Mesothelial cell of epicardium (in vitro differentiated cells): ENCODE measurements at places on chromosomes 2 and 18. TPM values are rescaled to one million over a fixed set of nuclear protein-coding genes. Genes with fewer than 3 reads are reported as not detected.

DNA sequence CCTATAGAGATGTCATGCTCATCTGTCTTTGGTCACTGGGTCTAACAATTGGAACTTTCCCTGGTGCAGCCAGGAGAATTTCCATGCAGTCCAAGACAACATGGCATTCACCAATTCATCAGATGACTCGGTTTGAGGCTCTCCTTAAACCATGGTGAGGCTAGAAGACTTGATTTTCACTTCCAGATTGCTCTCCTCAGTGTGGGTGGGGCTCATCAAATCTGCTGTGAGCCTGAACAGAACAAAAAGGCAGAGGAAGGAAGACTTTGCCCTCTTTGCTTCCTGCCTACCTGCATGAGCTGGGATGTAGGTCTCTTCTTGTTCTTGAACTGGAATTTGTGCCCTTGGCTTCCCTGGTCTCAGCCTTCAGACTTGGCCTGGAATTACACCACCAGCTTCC is 203.4 kb upstream of the TRIB2 start:
- DNase-seq, result no peak

DNA sequence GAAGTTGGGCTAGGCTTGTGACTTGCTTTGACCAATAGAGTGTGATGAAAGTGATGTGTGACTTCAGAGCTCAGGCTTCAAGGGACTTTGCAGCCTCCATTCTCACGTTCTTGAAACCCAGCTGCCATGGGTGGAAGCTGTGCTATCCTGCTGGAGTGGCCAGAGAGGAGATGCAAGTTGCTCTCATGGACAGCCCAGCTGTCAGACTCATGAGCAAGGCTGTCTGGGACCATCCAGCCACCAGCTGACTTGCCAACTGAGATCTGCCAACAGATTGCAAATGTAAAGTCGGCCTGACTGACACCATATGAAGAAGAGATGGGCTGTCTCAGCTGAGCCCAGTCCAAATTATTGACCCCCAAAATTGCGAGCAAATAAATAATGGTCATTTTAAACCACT is 226.4 kb upstream of the CXCR4 start:
- DNase-seq, result no peak

GRCh38 chr18:58321986-58322385 is 278.0 kb downstream of the NEDD4L start:
- DNase-seq, result no peak

GRCh38 chr2:190932514-190932913 is 51.9 kb downstream of the GLS start:
- DNase-seq, result no peak

DNA sequence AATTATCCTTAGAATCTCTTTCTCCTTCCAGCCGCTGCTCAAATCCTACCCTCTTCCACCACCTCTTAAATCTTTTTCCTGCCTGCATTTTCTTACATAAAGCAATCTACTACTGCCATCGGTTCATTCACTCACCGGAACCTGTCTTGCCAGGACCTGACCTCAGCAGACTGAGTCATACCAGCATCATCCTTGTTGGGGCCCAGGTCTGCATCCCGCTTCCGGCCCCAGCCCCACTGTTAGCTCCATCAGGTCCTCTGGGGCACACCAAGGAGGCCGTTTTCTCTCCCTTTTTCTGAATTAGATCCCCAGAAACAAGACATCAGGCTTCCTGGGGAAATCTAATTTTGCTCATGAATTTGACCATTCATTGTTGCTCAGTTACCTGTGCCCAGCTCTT is 42.7 kb upstream of the TGFA start:
- no peak for DNase-seq

GRCh38 chr2:224937887-224938286 is 104.4 kb downstream of the DOCK10 start:
- DNase-seq, result no peak

- no peak for DNase-seq
Measured at GRCh38 chr18:2191180-2191790, 380.0 kb downstream of the METTL4 start.

DNA sequence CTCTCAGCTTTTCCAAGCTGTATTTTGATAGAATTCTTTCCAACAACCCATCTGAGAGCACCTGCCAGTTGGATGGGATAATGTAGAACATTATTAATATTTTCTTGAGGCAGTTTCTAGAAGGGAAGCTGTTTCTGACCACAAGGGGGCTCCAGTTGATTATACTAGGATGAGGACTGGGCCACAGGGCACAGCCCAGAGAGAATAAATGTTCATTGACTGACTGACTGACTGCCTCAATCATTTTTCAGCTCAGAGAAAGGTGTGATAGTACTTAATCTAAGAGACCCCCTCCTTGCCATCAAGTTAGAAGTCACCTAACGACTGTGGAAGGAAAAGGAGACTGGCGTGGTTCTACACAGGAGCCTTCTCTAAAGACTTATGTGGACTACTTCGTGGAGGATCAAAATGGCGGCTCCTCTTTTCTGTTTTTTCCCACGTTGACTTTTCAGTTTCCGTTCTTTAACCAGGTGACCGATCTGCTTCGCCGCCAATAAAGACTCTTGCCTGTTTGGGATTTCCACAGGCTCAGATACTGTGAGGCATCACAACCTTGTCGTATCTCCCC is 31.9 kb upstream of the CREG2 start:
- no peak for DNase-seq

DNA sequence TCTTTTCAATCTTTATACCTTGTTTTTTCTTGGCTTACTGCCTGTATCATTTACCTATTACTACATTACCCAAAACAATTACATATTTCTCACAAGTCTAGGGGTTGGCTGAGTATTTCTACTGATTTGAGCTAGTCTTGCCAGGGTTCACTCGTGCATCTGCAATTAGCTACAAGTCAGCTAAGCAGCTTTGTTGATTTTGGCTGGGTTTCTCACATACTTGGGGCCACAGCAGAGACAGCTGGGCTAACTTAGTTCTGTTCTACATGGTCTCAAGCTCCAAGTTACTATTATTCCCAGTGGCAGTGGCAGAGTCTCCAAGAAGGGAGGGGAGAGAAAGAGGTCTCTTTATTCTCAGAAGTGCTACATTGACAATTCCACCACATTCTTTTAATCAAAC is 54.7 kb upstream of the SP5 start:
- DNase-seq, result no peak

DNA sequence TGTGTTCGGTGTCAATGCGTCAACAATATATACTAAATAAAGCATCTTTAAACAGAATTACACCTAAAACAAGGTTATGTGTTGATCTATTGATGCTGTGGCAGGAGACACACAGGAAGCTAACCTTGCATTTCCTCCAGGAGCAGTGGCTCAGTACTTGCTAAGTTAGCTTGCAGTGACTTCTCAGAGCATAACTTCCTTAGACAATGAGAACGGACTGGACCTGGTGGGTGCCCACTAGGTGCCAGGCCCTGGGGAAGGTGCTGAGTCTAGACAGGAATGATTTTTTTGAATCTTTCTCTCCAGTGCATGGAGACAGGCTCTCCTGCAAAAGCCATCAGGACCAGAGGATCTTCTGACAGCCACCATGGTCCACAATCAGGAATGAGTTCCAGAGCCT is 73.8 kb upstream of the MGAT4A start:
- DNase-seq, result no peak

GRCh38 chr2:176173567-176174381 is 14.7 kb upstream of the HOXD1 start:
- no peak for DNase-seq

- no peak for DNase-seq
Measured at GRCh38 chr2:62396880-62397279, 109.1 kb downstream of the TMEM17 start.

DNA sequence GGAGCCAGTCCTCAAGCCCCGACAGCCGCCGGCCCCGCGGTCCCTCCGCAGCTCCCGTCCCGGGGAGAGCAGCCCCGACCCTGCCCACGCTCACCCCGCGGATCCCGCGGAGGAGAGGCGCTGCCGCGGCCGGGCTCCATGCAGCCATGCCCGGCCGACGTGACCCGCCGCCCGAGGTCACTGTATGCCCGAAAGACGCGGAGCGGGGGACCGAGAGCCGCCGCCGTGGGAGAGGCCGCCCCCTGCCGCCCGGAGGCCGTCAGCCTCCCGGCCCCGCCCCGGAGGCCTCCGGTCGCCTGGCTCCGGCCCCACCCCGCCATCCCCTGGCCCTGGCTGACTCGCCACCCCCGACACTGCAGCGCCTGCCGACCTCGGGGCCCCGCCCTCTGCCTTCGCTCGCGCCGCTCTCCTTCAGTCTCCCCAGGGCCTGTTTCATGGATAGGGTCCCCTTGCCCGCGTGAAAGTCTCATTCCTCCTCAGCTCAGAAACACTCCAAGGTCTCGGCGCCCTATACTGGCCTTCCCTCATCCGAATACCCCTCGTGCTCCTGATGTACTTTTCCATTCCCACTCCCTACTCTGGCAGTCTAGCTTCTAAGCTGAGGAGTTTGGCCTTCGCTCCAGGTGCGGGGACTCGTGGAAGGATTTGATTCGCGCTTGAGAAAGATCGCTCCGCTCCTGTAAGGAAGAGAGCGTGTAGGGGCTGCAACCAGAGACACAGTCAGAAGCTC is at the start of gene BOLA3:
TSS of gene BOLA3 (minus strand) at position 186 of the 730 bp plus-strand sequence. CDS start at position 148, 38 bp downstream.
- peak; percentile 79 for DNase-seq

- DNase-seq, result no peak
Measured at GRCh38 chr2:150134223-150134857, 353.1 kb downstream of the RND3 start.

DNA sequence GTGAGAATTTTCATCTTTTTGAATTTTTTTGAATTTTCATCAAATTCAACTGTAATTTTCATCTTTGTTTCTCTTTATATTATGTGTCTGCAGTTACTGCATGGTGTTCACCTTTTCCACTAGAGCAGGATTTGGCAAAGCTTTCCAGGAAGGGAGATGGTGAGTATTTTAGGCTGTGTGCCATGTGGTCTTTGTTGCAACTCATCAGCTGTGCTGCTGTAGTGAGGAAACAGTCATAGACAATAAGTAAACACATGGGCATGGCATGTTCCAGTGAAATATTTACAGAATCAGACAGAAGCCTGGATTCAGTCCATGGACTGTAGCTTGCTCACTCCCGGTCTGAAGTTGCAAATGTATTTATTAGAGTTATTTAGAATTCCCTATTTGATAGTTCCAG is 120.4 kb downstream of the DCDC2C start:
- DNase-seq, result no peak

GRCh38 chr2:147082850-147083522 is 761.8 kb upstream of the ACVR2A start:
- DNase-seq, result no peak

DNA sequence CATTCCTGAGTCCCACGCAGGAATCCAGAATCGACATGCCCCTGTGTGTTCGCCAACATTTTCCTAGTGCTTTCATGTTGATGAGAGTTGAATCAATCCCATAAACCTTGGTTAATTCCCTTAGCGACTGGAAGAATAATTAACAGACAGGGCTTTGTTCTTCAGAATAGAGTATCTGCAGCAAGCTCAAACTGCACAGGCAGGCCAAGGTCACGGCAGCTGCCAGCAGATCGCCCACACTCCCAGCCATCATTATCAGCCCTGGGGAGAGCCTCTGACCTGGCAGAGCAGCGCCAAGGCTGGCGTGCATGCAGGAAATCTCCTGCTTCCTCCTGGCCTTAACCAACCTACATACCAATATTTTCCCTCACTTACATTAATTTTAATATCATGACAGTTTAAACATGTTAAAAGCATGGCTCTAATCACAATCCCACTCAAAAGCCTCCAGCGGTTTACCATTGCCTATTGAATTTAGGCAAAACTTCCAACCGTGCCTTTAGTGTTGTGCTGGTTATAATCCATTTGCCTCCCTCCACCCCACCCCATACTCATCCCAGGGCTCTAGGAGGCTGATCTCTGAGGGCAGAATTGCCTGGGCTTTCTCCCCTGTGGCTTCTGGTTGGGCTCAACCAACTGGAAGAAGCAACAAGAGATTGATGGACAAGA is 46.8 kb upstream of the NCK2 start:
- no peak for DNase-seq

- DNase-seq, result no peak
Measured at GRCh38 chr18:79684283-79684631, 4.7 kb downstream of the CTDP1 start.

ZBTB7C gene
- 7.0 to 9.1 TPM (median 7.4 TPM) in 3 replicates for total RNA-seq

MYCN gene
- total RNA-seq, result 69.1 to 79.4 TPM (median 72.5 TPM) in 3 replicates

ANKRD30BL gene
- total RNA-seq, result not detected in 3 replicates

SCN9A gene
- total RNA-seq, result 1.5 to 2.5 TPM (median 1.7 TPM) in 3 replicates

RAB6D gene
- total RNA-seq, result not detected in 3 replicates

STK11IP gene
- total RNA-seq, result 39.8 to 47.7 TPM (median 41.0 TPM) in 3 replicates

TACR1 gene
- 0.09 to 0.38 TPM (median 0.20 TPM) in 3 replicates for total RNA-seq

CEP68 gene
- 22.2 to 23.0 TPM (median 22.4 TPM) in 3 replicates for total RNA-seq

TRIM54 gene
- 0.18 to 0.47 TPM (median 0.18 TPM) in 3 replicates for total RNA-seq

ZNF385B gene
- total RNA-seq, result 0.11 to 0.20 TPM in 2 of 3 replicates, not detected in the other

GPR45 gene
- total RNA-seq, result not detected in 3 replicates

ST8SIA5 gene
- 0.20 to 0.75 TPM (median 0.41 TPM) in 3 replicates for total RNA-seq

MCM6 gene
- 29.3 to 30.2 TPM (median 29.6 TPM) in 3 replicates for total RNA-seq
